HEK293T (cell line): ENCODE measurements at places on chromosomes 1 and 21.

- DNase-seq, result no peak
These were observed 45.3 kb downstream of the TTC39A start for GRCh38 chr1:51285055-51285454.

DNA sequence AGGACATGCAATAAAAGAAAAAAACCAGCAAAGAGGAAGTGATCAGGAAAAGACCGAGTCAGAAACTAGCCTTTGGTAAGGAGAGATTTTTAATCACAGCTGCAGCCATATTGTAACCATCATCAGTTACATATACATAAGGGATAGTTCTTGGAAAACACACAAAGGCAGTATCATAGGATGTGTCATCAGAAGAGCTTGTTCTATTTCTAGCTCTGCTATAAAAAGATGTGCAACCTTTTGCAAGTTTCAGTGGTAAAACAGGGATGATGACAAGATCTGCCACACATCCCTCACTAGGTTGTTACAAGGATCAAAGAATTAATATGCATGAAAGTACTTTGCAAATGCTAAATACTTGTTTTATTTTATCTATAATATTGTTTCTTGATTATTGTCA, 342.0 kb downstream of the VAV3 start:
- no peak for DNase-seq

DNA sequence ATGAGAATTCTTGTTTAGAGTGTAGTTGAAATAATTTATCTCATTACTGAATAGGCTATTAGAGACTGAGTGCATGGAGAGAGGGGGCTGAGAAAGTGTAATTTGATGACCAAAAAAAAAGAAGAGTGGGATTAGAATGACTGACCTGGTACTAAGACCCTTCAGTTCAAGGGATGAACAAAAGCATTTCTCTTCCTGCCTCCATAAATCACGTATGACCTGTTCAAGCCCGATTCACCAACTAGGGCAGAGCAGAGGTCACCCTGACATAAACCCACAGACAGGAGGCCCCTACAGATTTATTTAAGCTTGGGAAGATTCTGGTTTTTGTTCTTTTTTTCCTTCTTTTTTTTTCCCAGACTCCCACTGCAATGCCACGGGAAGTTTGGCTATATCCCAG, 123.7 kb upstream of the COP1 start:
- DNase-seq, result no peak

DNA sequence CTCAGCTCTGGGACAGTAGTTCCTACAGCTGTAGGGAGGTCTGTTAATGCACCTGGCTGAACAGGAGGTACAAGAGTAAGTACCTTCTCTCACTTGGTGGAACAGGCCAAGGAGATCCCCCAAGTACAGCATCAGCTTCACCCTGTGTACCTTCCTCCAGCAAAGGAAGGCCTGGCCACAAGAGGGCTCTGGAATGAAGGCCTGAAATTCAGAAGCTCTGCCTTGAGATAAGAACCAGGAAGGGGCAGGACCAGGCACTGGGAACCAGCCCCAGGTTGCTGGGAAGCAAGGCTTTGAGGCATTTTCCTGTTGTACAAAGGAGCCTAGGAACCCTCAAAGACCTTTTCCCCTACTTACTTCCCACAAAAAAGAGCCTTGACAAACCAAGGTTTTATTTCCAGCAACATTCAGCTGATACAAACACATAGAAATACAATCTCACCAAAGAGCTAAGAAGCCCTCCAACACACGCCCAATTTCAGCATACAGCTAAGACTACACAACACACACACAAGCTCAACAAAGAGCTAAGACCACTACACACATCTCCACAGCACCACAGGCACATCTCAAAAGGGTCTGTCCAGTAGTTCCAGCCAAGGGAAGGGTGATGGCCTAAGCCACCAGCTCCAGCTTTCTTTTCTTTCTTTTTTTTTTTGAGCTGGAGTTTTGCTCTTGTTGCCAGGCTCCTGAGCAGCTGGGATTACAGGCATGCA, 23.5 kb downstream of the F11R start:
- peak; percentile 70 for DNase-seq

DNA sequence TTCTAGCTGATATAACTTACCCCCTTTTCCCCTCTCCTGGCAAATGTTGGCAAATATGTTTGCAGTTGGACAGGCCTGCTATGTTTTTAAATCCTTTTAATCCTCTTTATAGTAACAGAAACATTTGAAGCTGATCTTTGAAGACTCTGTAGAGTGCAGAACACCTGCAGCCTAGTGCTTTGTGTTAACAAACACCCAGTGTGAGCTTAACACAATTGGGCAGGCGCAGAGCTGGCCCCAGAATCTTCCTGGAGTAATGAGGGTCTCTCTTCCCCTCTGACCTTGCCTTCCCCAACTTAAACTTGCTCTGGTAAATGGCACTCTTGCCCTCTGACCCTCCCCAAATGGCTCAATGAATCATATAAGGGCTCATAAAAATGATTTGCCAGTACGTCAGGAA, 247.9 kb upstream of the LYPLAL1 start:
- DNase-seq, result no peak

DNA sequence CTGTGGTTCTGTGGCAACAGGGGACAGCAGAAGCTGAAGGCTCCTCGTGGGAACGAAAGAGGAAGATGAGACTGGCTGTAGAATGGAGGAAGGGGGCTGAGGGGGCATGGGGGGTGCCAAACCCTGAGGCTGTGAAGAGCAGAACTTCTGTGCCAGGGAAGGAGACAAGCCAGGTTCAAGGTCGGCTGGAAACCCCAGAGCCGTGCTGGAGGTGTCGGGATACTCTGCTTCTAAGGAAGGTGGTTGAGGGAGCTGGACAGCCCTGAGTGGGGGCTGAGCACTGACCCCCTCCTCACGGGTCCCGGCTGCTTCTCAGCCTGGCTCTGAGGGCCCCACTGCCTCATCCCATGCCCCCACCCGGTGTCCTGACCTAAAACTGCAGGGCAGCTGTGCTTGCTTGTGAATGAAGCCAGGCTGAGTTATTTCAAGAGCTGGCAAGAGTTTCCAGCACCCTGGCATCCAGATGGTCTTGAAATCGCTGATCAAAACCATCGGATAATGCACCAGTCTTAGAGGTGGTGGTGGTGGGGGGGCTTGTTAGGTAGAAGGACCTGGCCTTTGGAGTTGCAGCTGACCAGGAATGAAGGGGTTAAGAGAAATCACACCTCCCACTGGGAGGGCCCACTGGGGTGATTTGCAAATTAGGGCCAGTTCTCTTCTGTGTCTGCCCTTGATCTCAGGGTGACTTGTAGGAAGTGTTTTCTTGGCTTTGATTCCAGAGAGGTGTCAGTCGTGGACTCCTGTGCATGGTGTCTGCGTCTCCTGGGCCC, 218.9 kb upstream of the C1orf174 start:
- DNase-seq, result no peak

GRCh38 chr1:155893389-155894142, 17.6 kb downstream of the RIT1 start:
- no peak for DNase-seq
